ENCODE measurements at places on chromosomes 13 and 19. TPM values are rescaled to one million over a fixed set of nuclear protein-coding genes. Genes with fewer than 3 reads are reported as not detected.

DNA sequence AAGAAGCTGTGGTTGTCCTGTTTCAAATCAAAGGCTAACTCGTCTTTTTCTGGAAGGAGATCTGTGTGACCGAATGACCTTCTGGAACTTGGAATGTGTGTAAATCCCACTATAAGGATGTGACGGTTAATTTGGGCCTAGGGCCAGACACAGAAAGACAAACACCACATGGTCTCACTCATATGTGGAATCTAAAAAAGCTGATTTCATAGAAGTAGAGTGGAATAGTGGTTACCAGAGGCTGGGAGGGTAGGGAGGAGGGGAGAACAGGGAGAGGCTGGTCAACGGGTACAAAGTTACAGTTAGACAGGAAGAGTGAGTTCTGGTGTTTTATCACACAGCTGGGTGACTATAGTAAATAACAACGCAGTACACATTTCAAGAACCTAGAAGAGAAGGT is 39.3 kb upstream of the RGCC start:
- DNase-seq, result no peak

DNA sequence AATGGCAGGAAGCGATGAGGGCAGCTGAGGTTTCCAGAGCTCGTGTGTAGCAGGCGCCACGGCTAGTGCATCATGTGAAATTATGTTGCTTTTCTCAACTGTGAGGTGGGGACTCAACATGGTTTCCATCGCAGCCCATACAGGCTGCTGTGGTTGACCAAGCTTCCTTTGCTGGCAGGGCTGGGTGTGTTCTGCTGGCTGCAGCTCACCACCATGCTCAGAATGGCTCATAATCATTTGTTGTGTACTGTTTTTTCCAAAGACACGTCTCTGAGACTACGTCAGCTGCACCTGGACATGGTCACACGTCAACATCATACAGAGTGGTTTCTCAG is 16.1 kb upstream of the RASA3 start:
- no peak for DNase-seq

DNA sequence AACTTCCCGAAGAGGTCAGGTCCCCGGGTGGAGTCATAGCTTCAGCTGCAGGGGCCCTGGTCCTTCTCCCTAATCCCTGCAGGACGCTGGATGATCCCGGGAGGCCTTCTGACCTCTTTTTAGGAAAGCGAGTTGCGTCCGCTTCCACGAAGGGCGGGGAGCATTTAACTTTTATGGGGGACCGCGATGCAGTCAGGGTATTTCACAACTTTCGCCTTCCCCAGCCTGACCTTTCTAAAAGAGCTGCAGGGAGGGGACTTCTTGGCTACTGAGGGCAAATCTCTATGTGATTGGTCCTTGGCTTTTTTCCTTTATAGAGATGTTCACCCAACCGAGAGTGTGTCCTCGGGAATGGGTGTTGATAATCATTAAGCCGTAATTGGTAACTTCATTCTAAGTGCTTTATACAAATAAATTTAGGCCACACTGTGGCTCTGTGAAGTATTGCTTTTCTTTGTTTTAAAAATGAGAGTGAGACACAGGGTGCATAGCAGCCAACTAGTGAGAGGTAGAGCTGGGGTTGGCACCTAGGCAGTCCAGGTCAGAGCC is 778 bp downstream of the ZNF230 start:
- no peak for DNase-seq

Gene GRK1
- not detected for total RNA-seq

Gene LRRC8E
- total RNA-seq, result 24.4 TPM

Gene F10
- not detected for total RNA-seq
